ENCODE measurements at places on chromosomes 6 and 20.

DNA sequence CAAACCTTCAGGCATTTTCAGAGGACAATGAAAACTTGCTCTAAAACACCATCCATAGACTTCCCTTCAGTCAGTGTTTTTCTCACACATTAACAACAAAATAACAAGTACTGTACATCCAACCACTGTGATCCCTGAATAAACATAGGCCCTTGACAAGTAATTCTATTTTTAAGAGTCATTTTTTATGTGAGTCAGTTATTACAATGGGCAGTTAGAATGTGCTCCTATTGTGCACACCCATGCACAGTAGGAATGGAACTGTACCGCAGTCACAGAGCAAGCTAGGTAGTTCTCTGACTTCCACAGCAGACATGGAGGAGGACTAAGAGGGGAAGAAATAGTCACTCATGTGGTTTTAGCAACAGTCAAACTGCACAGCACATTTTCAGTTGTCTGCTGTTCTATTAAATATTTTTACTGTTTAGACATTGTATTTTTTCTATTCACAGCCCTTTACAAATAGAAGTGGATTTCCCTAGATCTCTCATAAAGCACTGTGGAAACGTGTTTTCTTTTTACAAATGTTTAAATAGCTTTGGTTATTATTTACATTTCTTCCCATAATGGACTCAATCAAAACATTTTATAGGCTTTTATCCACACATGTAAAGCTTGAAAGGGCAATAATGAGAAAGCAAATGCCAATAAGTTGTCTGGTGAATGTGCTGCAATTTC, 100.4 kb downstream of the JAG1 start:
- no peak for DNase-seq

- DNase-seq, result no peak
Observed at GRCh38 chr20:6121504-6121903, 1.3 kb downstream of the FERMT1 start.

DNA sequence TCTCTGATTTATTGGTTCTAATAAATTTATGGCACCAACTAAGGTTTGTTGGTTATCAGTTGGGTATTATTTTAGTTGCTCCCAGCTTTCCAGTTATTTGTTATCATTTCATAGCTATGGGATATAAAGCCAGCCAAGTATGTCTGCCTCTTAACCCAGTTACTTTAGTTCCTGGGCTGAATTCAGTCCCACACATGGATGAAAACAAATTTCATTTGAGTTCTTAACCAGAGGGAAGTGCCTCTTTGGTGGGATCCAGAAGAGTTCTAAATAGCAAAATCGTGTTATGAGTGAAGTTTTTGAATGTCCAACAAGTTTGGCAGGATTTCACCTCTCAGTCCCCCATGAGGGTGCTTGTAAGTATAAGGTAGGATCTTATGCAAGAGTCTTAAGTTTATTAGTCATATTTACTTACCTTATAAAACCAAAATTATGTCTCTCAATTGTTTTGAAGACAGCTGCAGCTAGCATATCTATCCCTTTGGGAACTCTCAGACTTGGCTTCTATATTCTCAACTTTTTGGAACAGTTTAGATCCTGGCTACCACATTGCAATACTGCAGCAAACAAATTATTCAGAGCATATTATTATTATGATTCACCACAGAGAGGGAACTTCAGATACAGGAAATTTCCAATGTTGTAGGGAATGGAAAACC, 683.6 kb downstream of the BCKDHB start:
- no peak for DNase-seq

GRCh38 chr6:22099923-22100322, 196.9 kb downstream of the PRL start:
- no peak for DNase-seq

DNA sequence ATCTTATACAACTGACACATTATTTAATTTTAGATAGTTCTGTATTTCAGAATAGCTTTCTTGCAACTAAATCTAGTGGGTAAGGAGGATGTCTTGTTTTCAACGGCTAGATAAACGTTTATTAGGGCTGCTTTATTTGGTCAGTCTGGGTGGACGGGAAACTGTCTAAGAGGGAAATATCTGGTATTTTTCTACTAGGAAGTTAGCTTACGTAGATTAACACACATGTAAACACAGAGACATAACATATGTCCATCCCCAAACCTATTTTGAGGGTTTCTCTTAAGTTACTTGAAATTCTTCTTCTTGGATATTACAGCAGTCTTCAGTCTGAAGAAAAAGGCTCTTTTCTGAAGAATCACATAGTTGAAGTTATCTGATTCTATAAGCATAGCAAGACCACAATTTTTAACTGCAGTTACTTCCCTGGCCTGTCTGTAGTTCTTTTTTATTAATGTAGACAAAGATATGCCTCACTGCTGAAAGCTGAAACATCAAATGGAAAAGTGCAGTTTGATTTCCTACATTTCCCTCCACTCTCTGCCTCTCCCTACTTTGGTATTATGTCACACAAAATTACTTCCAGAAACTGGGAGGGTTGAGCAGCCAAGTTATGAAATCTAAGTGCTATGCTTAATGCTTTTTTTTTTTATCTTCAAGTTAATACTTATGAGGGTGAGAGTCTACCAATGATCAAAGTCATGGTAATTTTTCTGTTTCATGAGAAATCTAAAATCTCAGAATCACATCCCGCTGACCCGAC, 37.4 kb downstream of the PLAGL1 start:
- DNase-seq, result no peak

DNA sequence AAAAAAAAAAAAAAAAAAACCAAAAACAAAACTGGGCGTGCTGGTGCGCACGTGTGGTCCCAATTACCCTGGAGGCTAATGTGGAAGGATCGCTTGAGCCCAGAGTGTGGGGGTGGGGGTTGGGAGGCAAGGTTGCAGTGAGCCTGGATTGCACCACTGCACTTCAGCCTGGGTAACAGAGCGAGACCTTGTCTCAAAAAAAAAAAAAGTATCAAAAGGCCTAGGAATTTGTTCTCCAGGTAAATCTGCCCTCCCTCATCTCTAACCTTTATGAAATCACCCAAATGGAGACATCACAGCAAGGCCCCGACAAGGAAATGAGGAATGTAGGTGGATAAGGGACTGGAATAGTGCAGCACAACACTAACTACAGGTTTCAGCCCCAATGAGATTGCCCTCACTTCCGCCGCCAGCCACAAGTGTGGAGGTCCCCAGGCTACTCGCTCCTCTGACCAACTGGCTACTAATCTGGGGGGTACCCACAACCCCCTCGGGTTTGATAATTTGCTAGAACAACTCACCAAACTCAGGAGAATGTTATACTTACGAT, 36.8 kb upstream of the DDR1 start:
- no peak for DNase-seq

DNA sequence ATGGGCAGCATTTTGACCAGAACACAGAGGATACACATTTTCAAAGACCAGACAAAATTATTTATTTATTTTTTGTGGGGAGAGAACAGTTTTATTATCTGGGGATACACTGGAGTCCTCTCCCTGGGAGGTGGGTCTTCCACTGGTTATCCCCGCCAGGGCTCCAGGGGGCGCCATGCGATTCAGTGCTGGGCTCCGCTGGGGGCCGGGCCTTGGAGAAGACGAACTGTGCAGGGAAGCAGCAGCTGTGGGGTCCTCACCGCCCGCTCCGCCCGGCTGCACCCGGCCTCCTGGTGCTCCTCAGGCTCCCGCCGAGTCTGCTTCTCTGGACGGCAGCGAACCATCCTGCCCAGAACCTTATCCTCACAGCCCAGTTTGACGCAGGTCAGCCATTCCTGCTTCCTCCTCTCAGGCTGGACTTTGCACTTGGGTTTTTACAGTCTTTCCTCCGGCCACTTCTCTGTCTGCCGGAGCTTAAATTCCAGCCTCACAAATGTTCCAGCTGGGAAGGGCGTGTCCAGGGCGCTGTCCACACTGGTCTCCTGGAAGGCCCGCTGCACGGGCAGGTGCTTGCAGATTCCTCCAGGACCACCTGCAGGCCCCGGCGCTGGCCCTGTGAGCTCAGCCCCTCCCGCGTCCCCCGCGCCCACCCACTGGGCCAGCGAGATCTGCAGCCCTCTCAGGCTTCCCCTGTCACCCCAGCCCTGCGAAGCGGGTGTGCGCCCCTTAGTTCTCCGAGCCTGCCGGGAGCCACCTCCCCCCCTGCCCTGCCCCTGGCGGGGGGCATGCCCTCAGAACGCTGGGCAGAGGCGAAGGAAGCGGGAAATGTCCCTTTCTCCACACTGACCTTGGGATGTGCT, 1830.0 kb upstream of the DEFB115 start:
- DNase-seq, result no peak

- no peak for DNase-seq
Observed at GRCh38 chr6:90485635-90486277, 101.1 kb downstream of the MAP3K7 start.

GRCh38 chr6:31906122-31906521, 4.2 kb upstream of the ZBTB12 start:
- DNase-seq, result no peak

DNA sequence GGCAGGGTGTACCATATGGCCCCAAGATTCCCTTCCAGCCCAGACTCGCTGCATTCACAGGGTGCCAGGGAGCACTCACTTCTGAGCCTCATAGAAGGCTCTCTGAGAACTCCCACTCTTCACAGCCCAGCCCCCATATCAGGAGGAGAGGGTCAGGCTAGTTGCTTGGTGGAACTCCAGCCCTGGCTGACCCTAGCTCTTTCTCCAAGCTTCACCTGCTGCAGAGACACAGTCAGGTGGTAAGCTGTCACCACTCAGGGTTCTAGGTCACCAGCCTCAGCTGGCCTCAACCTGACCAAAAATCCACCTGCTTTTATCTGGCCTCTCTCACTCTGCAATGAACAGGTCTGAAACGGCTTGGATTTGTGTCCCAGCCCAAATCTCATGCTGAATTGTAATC, 162.7 kb upstream of the MLN start:
- DNase-seq, result no peak

DNA sequence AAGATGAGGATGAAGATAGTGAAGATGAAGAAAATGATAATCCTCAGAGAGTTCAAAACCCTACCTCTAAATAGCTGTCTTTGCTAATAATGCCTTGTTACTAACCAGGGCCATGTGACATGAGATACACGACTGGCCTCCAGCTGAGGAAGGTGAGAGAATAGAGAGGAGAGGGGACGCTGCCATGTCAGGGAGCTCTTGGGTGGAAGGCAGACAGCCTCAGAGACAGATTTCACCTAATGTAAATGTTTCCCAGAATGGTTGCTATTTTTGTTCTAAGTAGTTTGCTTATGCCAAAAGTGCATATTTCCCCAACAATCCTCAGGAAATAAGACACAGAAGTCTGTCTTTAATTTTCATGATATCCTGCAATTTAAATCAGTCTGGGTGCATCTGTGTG, 138.4 kb downstream of the ELOVL4 start:
- no peak for DNase-seq

- DNase-seq, result no peak
Observed at GRCh38 chr6:53192682-53193188, 44.1 kb upstream of the GCM1 start.

DNA sequence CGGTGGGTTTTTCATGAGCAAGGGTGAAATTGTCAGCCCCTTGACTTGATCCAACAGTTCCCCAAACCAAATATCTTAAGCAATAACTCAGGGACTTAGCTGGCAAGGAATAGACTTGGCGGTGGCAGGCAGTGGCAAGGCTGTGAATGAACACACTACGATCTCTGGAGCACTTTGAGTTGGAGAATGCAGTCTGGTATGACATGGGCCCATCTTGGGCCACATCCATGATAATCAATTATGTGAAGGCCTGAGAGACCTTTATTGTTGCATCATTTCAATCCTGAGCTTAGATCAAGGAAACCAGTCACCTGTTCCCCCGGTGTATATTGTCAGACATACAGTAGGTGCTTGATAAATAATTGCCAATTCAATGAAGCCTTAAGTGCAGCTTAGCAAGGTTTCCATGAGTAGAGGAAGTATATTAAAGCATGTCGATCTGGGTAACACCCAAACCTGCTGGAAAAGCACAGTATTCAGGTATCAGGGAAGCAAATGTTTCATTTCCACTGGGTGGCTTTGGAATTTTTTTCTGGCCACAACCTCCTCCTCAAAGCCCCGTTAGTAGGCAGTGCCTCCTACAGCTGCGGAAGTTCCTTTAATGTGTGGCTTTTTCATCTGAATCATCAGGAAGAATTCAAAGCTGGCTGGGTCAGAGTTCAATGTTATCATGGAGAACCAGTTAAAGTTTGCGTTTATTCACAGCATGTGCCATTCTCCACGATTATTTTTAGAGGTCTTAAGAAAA, 10.2 kb downstream of the CASS4 start:
- DNase-seq, result no peak

GRCh38 chr6:4802312-4802935, 26.2 kb downstream of the CDYL start:
- DNase-seq, result no peak

DNA sequence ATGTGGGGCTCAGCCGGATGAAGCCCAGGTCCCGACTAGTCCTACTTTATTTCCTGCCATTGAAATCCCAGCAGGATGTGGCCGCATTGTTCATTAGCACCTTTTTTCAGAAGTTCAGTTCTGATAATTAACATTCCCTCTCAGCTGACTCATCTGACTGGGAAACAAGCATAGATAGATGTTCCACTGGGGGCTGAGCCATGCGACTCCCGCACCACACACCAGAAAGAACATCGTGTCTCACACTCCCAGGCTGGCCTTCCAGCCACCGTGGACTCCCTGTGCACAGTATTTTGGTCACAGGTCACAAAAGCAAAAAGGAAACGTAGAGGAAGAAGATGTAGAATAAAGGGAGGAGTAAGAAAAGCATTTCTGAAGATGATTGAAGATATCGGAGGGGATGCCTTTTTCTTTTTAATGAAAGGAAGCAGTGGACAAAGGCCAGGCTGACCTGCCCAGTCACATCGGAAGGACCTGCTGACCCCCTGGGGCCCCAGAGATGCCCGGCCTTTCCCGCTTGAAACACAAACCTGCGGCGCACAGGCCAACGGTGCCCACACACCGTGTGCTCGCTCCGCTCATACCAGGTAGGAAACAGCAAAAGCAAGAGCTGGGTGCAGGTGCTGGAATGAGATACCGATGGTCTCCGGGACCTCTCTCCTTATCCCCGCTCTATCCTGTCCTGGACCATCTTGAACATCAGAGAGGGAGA, 11.8 kb downstream of the RPS6KA2 start:
- no peak for DNase-seq

- no peak for DNase-seq
Observed at GRCh38 chr20:64238851-64239387, 16.6 kb upstream of the PCMTD2 start.

GRCh38 chr20:50722424-50723155, 8.8 kb upstream of the PARD6B start:
- no peak for DNase-seq

All from NT2/D1 (cell line).